Central memory CD8-positive, alpha-beta T cell (primary cell): ENCODE measurements at places on chromosomes 4 and X.

DNA sequence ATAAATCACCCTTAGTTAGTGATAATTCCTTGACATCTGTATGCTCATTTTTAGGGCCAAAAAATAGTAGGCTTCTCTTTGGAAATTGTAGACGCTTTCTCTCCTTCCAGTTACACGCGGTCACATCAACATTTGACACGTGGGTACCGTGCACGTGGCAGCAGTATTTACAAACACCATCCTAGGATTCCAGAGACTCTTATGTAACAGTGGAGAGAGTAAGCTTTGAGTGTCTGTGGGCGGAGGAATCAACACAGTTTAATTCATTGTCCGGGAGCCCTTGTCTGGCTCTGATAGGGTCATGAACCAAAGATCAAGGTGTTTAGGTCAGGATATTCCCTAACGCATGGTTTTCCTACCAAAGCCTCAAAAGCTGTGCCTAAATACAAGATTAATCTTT, 12.2 kb downstream of the TET2 start:
- no peak for DNase-seq

DNA sequence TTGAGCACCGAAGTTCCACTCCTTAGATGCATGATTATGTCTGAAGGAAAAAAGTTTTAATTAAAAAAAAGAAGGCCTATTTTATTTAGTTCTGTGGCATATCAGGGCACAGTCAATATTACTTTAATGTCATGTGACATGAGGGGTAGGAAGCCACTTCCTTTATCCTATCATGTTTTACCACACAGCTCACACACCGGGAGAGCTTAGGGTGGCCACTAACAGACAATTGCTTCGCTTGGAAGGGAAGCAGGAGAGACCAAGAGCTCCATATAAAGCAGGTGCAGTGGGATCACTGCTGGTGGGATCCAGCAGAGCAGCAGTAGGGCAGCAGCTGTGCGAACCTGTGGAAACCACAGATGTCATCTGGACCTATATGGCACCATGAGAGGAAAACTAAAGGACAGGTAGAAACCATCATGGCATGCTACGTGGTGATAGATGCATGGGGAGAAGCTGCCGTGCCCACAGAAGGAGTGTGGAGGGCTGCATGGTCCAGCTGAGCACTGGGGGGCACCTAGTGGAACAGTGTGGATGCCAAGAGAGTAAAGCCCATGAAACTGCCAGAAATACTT, 52.0 kb downstream of the DTHD1 start:
- no peak for DNase-seq

- DNase-seq = no peak
Measured at GRCh38 chrX:3443184-3443583, 96.7 kb upstream of the MXRA5 start.

GRCh38 chr4:38109896-38110295, 149.7 kb downstream of the PTTG2 start:
- DNase-seq = no peak

DNA sequence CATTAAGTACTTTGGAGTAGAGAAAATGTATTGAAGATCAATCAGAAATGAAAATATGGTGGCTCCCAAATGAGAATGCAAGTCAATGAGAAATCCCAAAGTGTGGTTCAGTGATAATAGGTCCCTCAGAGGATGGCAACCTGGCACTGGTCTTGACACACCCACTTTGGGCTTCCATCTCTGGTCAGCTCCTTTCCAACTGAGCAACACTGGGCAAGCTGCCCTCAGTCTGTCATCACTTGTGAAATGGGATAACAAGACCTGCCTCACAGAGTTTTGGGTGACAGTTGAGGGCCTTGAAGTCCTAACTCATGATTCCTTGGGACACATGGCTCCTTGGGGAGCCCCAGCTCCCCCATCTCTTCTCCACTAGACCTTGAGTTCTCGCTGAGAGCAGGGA, 29.0 kb upstream of the MAMLD1 start:
- DNase-seq = no peak

GRCh38 chrX:18721683-18722499, 14.4 kb downstream of the PPEF1 start:
- no peak for DNase-seq

- no peak for DNase-seq
Measured at GRCh38 chr4:145865274-145865941, 73.2 kb downstream of the ZNF827 start.

GRCh38 chr4:41719417-41719816, 29.1 kb downstream of the PHOX2B start:
- DNase-seq = no peak
